ENCODE measurements at places on chromosomes 2 and 18.

- no peak overlapping the region for H3K27ac ChIP-seq
- DNase-seq: no peak
- no peaks in the 10 kb centered on the region for H3K36me3 ChIP-seq
- H3K27me3 ChIP-seq: no peaks in the 10 kb centered on the region
- H3K4me3 ChIP-seq: no peak overlapping the region
Measured at GRCh38 chr2:149858901-149859634, 271.5 kb upstream of the MMADHC start.

DNA sequence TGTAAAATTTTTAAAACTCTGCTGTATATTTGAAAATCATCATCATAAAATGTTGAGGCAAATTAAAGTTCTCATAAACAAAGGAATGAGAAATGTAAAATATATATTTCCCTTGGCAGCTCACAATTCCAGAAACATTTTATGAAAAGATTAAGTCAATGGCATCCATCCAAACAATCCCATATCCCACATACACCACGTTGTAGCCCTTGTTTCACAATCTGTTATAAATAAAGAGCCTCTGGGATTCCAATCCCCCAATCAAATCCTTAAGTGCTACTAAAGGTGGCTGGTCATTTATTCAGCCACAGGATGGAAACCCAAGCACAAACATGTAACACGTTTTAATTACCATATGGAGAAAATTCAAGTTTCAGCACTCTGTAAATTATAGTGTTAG lies 51.7 kb downstream of the GFPT1 start:
- no peak overlapping the region for H3K27ac ChIP-seq
- H3K4me1 ChIP-seq: no peaks in the 10 kb centered on the region
- H3K27me3 ChIP-seq: no peaks in the 10 kb centered on the region
- peaks cover 13% of the 10 kb centered on the region for H3K36me3 ChIP-seq

- DNase-seq: no peak
- no peak overlapping the region for H3K27ac ChIP-seq
- no peaks in the 10 kb centered on the region for H3K27me3 ChIP-seq
- no peak overlapping the region for H3K4me3 ChIP-seq
- H3K4me1 ChIP-seq: no peaks in the 10 kb centered on the region
- peaks cover 58% of the 10 kb centered on the region for H3K36me3 ChIP-seq
Measured at GRCh38 chr18:79975043-79975442, 10.6 kb downstream of the HSBP1L1 start.

DNA sequence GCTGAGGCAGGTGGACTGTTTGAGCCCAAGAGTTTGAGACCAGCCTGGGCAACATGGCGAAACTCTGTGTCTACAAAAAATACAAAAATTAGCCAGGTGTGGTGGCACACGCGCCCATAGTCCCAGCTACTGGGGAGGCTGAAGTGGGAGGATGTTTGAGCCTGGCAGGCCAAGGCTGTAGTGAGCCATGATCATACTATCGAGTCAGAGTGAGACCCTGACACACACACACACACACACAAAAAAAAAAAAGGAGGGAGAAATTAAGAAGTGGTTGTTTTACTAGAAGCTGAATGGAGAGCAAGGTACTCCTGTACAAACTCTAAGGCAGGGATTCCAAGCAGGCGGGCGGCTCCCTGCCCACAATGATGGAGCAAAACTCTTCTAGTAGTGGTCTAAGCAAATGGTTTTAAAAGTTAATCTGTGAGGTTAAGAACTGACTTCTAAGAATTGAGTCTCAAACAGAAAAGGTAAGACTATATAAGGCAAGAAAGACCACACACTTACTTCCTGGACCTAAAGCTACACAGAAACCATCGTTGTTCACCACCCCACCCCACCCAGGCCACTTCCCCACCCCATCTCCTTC lies 2.6 kb downstream of the ANKRD44 start:
- peaks cover 15% of the 10 kb centered on the region for H3K27me3 ChIP-seq
- no peak for DNase-seq
- peaks cover 7% of the 10 kb centered on the region for H3K4me1 ChIP-seq
- H3K27ac ChIP-seq: peak overlapping the region; percentile 49

DNA sequence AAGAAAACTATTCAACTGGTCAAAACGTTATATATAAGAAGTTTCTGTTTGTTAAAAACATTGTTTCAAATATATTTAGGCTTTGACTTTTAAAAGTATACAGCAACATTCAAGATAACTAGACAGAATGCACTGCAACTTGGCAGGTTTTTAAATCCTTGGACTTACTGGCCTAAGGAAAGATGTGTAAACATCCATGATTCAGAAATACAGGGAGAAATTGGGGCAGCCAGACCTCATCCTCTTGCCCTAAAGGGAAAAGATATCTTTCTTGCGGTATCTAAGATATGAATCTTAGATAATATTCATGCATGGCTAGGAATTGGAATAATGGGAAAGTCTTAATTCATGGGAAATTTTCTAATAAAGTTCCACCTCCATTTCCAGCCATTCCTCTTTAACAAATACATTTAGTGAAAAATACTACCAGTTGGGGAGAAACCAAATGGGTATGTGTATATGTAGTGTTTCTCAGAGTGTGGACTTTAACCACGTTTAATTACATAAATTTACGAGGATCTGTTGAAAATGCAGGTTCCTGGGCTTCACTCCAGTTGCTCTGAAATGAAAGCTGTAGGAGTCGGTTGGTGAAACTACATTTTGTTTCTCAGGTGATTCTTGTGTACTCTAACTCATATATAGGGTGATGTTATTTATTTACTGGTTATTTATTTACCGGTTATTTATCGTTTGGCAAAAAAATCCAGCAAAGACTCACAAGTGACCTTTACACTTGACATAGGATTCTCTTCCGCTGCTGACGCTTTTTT lies 587 bp upstream of the TANK start:
- no peaks in the 10 kb centered on the region for H3K27me3 ChIP-seq
- DNase-seq: no peak

DNA sequence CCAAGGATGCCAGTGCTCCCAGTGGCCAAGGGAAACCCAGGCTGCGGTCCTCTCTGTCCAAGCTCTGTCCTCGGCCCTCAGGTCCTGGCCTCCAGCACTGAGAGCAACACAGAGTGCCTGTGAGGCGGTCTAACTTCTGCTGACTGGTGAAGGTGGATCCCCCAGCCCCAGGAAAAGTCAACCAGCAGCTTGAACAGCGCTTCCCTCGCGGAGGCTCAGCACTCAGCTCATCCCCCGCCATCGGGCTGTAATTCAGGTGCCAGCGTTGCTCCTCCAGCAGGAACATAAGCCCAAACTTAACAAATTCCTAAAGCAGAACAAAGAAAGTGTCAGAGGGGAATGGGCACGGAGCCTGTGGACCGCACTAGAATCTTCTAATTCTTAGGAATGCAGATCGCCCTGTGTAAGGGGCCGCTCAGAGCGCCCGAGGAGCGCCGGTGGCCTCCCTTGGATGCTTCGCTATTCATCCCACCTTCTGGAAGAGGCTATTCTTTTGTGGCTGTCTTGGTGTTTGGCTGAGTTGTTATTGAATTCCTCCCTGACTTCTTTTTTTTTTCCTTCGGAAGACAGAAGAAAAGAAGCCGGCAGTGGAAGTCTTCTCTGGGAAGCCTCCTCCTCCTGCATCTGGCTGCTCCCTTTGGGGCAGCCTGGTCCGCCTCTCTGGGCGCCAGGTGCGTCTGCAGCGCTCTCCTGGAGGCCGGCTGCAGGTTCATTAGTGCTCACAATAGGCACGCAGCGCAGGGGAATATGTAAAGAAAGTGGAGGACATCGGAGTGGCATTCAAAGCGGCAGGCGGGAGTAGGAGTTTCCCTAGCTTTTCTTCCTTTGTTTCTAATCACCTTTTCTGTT lies 905.6 kb downstream of the TSN start:
- no peak for DNase-seq
- peaks cover 7% of the 10 kb centered on the region for H3K27me3 ChIP-seq
- H3K36me3 ChIP-seq: no peaks in the 10 kb centered on the region

GRCh38 chr2:216447293-216447692 lies 35.0 kb downstream of the SMARCAL1 start:
- no peaks in the 10 kb centered on the region for H3K4me1 ChIP-seq
- H3K27ac ChIP-seq: no peak overlapping the region
- H3K27me3 ChIP-seq: no peaks in the 10 kb centered on the region

DNA sequence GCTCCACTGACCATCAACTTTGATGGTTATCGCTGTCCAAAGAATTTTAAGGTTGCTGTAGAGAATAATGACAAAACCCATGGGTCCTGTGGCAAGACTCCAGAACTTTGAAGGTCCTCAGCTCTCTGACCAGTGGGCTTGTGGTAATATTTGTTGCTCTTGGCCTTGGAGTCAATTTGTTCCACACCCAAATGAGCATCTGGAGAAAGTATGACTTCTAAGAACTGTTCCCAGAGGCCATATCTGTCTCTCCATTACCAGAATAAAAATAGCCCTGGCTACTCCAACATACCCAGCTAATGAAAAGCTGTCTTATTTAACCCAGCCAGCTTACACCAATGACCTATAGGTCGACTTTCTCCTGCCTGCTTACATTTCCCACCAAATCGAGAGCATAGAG lies 466.4 kb downstream of the MEIS1 start:
- H3K27me3 ChIP-seq: no peaks in the 10 kb centered on the region
- H3K4me1 ChIP-seq: no peaks in the 10 kb centered on the region
- no peak overlapping the region for H3K4me3 ChIP-seq
- no peaks in the 10 kb centered on the region for H3K36me3 ChIP-seq
- no peak overlapping the region for H3K27ac ChIP-seq

GRCh38 chr2:12428324-12428723 lies 288.4 kb upstream of the TRIB2 start:
- no peak overlapping the region for H3K4me3 ChIP-seq
- no peaks in the 10 kb centered on the region for H3K36me3 ChIP-seq
- H3K27me3 ChIP-seq: no peaks in the 10 kb centered on the region

GRCh38 chr18:24019641-24020331 lies 5.2 kb downstream of the TTC39C start:
- peak; percentile 68 for DNase-seq
- H3K4me1 ChIP-seq: peaks cover 6% of the 10 kb centered on the region
- H3K27ac ChIP-seq: no peak overlapping the region
- no peaks in the 10 kb centered on the region for H3K27me3 ChIP-seq

GRCh38 chr2:105490204-105490603 lies 91.4 kb upstream of the FHL2 start:
- H3K27ac ChIP-seq: peak overlapping the region; percentile 44
- H3K4me3 ChIP-seq: no peak overlapping the region

- H3K27ac ChIP-seq: no peak overlapping the region
- no peaks in the 10 kb centered on the region for H3K27me3 ChIP-seq
- no peaks in the 10 kb centered on the region for H3K4me1 ChIP-seq
- H3K36me3 ChIP-seq: no peaks in the 10 kb centered on the region
- no peak for DNase-seq
- no peak overlapping the region for H3K4me3 ChIP-seq
Measured at GRCh38 chr2:184849516-184849915, 251.2 kb downstream of the ZNF804A start.

- H3K27ac ChIP-seq: no peak overlapping the region
- H3K4me3 ChIP-seq: no peak overlapping the region
- DNase-seq: no peak
- H3K4me1 ChIP-seq: no peaks in the 10 kb centered on the region
- H3K36me3 ChIP-seq: no peaks in the 10 kb centered on the region
Measured at GRCh38 chr2:189379731-189380261, 61.5 kb upstream of the WDR75 start.

DNA sequence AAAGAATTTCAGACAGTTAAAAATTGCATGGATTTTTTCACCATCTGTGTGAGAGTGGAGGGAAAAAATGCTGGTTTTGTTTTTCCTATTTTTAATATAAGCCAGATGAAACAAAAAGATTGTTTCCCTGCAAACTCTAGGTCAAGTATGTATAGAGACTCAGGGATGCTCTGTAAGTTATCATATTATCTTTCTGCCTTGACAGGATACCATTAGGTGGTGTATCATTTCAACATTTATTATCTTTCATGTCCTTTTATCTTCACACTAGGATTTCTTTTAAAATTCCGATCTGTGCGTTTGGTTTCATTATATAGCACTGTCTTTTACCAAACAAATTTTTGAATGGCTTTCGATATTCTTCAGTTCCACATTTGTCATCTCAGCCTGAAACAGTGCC lies 225.3 kb downstream of the EN1 start:
- no peak overlapping the region for H3K27ac ChIP-seq
- H3K4me1 ChIP-seq: no peaks in the 10 kb centered on the region
- no peak for DNase-seq
- no peaks in the 10 kb centered on the region for H3K36me3 ChIP-seq
- H3K4me3 ChIP-seq: no peak overlapping the region

Measured in small intestine (tissue), 16 donors.